ENCODE measurements at places on chromosomes 5 and 9.

DNA sequence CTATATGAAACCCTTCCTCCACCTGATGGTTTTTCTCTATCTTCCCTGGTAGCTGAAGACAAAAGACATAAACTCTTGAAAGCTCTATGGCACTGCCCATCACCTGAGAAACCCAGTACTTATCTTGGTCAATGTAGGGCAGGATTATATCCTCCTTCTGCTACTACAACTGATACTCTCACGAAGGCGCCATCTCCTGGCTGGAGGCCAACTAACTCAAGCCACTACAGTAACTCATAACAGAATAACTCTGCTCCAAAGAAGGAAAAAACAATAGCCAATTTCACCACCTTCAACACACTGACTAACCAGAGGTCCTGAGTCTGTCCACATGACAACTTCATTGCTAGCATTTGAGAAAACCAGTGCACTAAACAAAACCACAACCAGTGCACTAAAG, 409.2 kb downstream of the CETN3 start:
- no peak for DNase-seq

- no peak for DNase-seq
These were observed 226 bp upstream of the RANBP17 start for GRCh38 chr5:170861667-170861916.

DNA sequence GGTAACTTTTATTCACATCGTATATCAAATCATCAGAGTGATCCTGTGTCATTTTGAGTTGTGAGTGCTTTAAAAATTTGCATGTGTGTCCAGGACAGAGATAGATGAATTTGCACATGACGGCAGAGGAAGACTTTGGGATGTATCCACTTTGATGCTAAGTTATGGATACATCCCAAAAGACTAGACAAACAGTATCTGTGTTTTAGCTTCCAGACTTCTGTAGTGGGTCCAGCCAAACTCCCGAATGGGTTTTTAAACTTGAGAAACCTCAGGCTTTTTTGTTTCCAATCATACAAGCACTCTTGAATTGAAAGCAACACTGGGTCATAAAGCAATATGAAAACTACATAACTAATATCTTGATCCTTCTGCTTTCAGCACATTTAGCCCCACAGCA, 213.8 kb downstream of the C9orf152 start:
- DNase-seq, result no peak

DNA sequence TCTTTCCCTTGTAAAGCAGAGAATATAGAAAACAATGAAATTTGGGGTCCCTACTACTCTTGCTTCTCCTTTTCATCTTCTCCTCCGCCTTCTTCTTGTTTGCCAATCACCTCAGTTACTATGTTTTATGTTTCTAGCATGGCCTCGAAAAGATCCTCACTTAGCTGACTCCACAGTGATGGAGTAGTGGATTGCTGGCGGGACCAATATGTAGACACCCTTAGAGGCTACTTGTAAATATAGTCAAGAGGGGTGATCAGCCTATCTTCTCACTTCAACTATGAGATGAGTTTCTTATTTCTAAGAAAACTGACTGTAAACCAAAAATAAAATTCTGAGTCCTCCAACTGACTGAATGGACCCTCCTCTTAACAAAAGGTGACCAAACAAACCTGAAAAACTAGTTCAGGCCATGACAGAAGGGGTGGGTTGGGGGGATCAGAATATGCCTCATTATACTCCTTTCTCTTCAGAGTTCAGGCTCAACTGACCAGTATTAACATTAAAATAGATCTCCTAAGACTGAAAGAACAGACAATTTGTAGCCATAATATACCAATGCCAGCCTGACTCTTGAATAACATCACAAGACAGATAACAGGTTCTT, 829.0 kb downstream of the TLE4 start:
- no peak for DNase-seq

GRCh38 chr9:136947955-136948510, 3.0 kb downstream of the C8G start:
- no peak for DNase-seq

- DNase-seq, result no peak
These were observed 41.9 kb upstream of the TEX48 start for GRCh38 chr9:114723931-114724330.

DNA sequence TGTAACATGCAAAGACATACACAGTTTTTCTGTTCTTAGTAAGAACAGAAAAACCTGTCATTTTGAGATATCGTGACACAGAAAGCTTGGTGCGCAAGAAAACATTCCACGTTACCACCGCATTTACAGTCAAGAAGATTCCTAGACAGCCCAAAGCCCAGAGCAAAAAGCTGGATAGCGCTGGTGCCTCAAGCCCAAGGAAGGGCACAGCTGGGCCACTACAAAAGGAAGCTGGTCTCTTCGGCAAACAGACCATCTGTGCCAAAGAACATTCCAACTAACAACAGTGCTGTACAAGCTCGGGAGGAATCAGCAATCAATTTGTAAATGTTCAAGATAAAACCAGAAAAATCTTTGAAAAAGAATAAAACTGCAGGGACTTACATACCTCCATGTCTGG, 31.0 kb downstream of the PSMB7 start:
- no peak for DNase-seq

DNA sequence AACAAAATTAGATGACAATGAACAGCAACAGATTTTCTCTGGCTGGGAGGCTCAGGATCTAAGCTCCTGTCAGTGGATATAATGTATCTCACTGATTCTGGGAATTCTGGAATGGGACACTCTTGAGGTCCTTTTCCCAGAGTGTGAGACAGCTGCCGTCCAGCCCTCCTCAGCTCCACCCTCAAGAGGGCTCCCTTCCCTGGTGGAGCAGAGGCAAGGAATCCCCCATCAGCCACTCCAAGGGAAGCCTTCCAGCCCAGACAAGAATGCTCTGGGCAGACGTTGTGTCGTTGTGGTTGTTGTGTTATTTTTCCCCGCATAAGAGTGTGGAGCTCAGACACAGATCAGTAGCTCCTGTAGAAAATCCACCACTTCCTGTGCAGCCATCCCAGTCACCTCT, 47.7 kb upstream of the ATP10B start:
- no peak for DNase-seq

GRCh38 chr9:33677961-33678360, 117.4 kb upstream of the PRSS3 start:
- no peak for DNase-seq

GRCh38 chr5:136192526-136193321, at the start of gene SMIM32:
Gene SMIM32 (minus strand): TSS chr5:136193162. CDS start chr5:136192524, 638 bp downstream.
- no peak for DNase-seq

DNA sequence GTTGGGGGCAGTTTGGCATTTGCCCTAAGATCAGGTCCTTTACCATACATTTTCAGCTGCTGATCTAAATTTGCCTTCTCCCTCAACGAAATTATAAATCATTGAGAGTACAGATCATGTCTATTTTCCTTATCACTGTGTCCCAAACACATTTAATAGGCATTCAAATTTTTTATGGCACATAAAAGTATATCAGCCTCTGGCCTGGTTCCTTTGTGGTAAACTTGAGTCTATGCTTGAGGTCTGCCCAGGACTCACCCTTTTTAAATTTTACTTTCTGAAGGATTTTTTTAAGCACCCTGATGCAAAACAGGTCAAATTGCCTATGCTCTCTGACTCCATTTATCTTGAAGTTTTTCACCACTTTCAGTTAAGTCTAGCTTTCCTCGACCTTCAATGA, 163.6 kb upstream of the GRIN3A start:
- no peak for DNase-seq

DNA sequence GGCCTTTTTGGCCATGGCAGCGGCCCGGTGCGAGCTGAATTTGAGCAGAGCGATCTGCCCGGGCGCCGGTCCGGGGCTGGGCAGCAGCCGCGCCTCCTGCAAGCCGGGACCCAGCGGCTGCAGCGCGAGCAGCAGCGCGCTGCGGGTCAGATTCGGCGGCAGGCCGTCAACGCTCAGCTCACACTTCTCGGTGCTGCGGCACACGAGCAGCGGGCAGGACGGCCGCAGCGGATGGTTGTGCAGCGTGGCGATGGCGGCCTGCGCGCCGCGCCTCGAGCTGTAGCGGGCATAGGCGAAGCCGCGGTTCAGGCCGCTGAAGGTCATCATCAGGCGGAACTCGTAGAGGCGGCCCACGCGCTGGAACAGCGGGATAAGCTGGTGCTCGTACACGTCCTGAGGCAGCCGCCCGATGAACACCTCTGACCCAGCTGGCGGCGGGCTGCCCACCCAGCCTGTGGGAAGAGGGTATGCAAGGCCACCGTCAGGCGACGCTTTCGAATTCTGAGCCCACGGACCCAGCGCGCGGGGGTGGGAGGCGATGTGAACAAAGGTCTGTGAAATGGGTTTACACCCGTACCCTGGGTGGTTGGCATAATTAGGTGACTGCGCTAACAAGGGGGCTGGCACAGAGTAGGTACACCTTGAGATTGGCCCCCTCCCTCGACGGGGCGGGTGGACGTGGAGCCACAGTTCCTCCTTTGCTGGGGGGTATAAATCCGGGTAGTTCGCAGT, 755 bp downstream of the DND1 start:
- DNase-seq, result no peak

DNA sequence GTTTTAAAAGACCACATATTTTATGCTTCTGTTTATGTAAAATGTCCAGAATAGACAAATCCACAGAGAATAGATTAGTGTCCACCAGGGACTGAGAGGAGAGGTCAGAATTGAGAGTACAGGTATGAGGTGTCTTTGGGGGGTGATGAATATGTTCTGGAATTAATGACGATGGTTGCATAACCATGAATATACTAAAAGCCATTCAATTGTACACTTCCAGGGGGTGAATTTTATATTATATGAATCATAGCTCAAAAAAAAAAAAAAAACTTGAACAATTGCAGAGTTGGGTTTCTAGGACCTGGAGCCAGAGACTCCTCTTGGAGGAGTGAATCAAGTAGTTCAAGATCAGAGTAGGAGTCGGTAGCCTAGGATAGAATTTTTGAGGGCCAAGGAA, 57.8 kb upstream of the RUSC2 start:
- DNase-seq, result no peak

Measured in stimulated activated CD4-positive, alpha-beta T cell treated with anti-CD3 and anti-CD28 coated beads, TNF-alpha, amount 100 ng/mL, for 24 hours (primary cell).